ENCODE measurements at places on chromosomes 11 and 22.

- no peak for DNase-seq
These were observed 10.9 kb upstream of the FCHSD2 start for GRCh38 chr11:73152861-73153483.

DNA sequence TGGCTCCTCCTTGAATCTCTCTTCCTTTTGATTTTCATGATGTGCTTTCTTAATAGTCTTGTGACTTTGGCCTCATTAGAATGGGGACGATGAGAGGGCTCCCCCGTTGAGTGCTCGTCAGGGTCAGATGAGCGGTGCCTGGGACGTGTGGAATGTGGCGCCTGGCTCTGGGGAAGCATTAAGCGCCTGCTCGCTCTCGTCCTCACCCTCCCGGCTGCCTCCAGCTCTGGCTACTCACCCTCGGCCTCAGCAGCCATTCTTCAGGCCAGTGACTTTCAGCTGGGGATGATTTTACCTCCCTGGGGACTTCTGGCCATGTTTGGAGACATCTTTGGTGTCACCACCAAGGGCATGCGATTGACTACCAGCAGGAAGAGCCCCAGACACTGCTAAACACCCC, 69.7 kb downstream of the RPS6KA4 start:
- no peak for DNase-seq

DNA sequence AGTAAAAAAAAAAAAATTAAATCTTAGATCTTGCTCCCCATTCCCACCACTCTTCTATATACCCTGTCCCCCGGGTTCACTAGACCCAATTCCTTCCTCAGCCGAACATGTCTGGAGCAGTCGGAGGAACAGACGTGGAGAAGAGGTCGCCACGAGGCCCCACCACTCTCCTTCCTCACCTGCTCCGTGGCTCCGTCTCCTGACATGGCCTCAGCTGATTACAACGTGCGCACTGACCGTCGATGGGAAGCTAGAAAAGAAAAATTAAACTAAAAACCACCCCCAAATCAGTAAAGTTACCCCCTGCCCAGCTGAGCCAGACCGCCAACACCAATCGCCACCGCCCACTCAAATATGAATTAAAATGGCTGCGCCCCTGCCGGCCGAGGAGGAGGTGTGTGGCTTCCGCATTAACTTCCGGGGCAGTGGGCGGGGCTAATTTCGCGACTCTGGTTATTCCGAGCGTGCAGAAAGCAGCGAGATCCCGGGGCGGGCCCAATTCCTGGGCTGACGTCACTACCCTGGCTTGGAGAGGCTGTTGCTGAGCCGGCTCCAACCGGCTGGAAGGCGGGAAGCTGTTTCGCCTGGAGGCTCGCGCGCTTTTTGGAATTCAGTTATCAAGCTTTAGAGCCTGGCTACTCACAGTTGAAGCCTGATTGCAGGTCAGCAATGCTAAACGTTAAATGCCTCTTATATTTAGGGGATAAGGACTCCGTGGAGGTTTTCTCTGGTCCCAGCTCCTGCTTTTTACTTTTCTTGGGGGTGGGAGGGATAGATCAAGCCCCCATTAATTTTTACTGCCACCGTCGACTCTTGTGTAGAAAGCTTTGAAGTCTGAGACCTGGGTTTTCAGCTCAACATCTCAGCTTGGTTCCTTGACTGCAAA, at the start of gene CSTF3:
TSS of gene CSTF3 (minus strand) at position 361 of the 886 bp plus-strand sequence. CDS start at position 206, 155 bp downstream.
- peak; percentile 100 for DNase-seq

DNA sequence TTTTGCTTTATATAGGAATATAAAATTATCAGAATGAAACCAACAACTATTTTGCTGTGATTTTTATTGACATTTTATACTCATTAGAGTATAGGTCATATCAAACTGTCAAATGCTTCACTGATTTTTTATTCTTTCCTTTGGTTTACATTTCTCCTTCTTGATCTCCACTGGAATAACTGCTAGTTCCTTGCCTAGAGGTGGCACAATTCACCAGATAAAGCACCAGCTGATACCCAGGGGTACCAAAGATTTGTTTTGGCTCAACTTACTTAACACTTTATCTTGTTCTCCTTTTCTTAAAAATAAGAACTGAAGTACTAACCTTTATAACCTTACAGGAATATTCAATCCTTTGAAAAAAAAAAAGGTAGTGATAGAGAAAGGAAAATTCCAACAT, 725.1 kb upstream of the CHORDC1 start:
- DNase-seq: no peak

GRCh38 chr22:37278261-37278660, 4.0 kb upstream of the CYTH4 start:
- DNase-seq: no peak

DNA sequence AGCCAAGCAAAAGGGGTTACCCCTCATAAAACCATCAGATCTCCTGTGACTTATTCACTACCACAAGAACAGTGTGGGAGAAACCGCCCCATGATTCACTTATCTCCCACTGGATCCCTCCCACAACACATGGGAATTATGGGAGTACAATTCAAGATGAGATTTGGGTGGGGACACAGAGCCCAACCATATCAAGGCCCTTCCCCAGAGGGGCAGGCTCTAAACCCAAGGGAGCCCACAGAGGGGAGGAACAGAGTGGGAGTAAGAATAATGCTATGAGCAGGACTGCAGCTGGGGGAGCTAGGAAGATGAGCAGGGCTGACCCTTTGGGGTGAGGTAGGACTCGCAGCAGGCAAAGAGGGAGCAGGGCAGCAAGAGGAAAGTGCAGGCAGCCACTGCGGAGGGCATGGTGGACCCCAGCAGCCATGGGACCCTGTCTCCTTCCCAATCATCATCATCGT, 59.3 kb downstream of the CD82 start:
- DNase-seq: no peak
